ENCODE measurements at places on chromosomes 2 and 18. TPM values are rescaled to one million over a fixed set of nuclear protein-coding genes. Genes with fewer than 3 reads are reported as not detected.

- DNase-seq = no peak
Measured at GRCh38 chr2:105755895-105756294, 11.2 kb downstream of the NCK2 start.

DNA sequence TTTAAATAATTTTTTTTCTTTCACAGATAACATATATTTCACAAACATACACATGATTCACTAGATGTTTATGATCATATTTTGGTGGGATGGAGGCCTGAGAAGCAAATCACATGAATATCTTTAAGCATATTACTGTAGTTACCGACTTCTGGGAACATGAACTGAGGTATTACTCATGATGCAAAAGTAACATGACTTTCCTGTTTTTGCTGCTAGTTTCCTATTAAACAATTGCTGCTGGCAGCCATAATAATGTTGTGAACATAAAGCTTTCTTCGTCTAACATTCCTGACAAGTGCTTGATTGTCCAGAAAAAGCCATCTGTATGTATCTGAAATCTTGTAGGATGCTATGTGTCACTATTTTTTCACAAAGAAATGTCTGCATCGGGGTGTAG lies 145.4 kb downstream of the MTX2 start:
- DNase-seq = peak; percentile 19

GRCh38 chr2:240961910-240962299 lies 36.5 kb upstream of the SNED1 start:
- no peak for DNase-seq

- DNase-seq = no peak
Measured at GRCh38 chr2:1488181-1488671, 75.0 kb downstream of the TPO start.

DNA sequence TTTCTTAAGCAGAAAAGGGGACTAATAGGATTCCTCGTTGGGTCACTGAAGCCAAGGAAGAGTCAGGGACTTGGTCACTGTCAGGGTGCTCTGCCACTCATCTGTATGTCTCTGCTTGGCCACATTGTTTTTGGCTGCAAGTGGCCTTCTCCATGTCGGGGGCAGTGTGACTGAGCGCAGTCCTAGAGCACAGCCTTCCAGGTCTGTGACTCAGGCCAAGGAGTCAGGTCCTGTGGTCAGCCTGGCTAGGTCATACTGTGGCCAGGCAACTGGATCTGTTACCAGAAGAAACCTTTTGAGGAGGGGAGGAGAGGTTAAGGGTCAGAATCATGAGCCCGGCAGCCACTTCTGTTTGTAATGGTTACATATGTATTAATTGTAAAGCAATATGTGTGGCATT lies 61.3 kb downstream of the GALNT1 start:
- DNase-seq = peak; percentile 7

DNA sequence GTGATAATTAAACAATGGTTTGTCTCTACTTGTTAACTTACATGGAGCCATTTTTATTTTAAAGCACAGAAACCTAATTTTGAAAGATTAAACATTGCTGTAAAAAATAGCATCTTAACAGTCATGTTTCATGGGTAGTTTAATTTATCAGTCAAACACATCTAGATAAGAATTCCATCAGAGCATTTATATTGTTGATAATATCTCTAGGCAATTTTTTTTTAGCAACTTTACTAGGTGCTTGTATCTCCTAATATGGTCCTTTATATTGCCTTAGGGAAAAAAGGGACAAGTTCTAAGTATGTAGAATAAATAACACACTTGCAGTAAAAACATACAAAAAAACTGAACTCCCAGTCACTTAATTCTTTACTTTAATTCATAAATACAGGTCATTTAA lies 863 bp downstream of the CSRNP3 start:
- DNase-seq = no peak

GRCh38 chr2:152022090-152022489 lies 76.8 kb downstream of the CACNB4 start:
- no peak for DNase-seq

DNA sequence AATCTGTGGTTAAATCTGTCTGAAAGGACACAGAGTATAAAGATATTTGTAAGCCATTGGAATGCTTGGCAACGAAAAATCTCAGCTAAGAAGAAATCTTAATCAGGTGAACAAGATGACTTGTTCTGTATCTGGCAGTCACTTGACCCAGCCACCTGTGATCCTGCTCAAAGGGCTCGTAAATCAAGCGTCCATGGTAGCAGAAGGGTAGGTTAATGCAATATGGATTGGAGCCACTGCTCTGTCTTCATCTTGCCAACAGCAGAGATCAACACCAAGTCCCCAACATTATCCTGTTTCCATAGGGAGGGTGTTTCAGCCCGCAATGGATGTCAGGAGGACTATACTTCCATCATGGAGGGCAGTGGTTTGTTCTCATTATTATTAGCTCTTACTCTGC lies 378.4 kb downstream of the CDH7 start:
- DNase-seq = no peak

GRCh38 chr2:20157193-20157891 lies 67.6 kb downstream of the SDC1 start:
- DNase-seq = peak; percentile 54

GRCh38 chr2:205270689-205271088 lies 411.6 kb upstream of the NRP2 start:
- no peak for DNase-seq

GRCh38 chr2:79887747-79888374 lies 375.0 kb downstream of the CTNNA2 start:
- peak; percentile 71 for DNase-seq

The METTL4 gene
- 6.7 TPM for total RNA-seq

The RAB6D gene
- total RNA-seq = not detected

The MAP2 gene
- 0.28 TPM for total RNA-seq

Data from IMR-90 (cell line).